ENCODE measurements at places on chromosomes 1 and 21.

- no peak for DNase-seq
These were observed 100.4 kb downstream of the AJAP1 start for GRCh38 chr1:4754816-4755215.

DNA sequence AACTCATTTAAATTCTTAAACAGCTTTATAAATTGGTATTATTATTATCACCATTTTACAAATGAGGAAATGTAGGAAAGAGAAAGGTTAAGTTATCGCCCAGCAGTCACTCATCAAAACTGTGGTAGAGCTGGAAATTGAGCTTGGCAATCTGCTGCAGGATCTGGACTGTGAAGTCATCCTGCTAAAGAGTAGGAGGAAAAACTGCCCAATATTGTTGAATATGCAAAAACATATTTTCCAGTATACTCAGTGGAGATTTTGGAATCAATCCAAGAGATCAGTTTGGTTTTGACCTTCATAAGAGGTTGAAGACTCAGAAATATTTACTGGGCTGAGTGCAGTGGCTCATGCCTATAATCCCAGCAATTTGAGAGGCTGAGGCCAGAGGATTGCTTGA lies 16.9 kb upstream of the RC3H1 start:
- no peak for DNase-seq

- no peak for DNase-seq
These were observed 71.3 kb upstream of the KIAA1614 start for GRCh38 chr1:180841415-180841814.

DNA sequence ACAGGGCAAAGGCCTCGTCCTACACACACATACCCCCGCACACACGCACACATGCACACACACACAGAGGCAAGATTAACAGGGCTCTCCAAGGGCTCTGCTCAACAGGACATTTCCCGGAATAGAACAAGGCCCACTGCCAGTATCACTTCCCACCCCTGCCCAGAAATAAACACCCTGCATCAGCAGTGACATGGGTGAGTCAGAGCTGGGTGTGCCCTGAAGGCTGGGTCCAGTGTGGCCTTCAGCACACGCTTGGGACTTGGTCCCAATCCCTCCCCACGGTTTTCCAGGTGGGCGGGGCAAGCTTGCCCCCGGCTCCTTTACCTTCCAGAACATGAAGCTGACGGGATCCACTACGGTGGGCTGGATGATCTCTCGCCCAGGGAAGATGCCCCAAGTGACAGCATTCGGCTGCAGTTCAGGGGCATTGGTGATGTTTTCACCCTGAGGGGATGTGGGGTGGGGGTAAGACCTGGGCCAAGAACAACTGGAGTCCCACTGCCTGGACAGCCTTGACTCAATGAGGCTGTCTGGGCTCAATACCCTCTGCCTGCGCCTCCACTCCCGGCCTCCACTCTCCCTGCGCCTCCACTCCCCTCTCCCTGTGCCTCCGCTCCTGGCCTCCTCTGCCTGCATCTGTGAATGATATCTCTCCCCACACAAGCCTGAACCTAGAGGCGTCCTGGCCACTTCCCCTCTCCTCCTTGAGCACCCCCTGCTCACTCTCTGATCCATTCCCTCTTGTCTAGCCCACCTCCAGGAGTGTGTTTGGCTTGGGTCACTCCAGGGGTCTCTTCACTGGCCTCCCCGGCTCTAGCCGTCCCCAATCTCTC lies 14.7 kb downstream of the MTHFR start:
- no peak for DNase-seq

GRCh38 chr1:212353181-212353580 lies 61.5 kb downstream of the PACC1 start:
- DNase-seq = no peak

GRCh38 chr1:41870076-41870562 lies 48.6 kb downstream of the HIVEP3 start:
- DNase-seq = no peak

DNA sequence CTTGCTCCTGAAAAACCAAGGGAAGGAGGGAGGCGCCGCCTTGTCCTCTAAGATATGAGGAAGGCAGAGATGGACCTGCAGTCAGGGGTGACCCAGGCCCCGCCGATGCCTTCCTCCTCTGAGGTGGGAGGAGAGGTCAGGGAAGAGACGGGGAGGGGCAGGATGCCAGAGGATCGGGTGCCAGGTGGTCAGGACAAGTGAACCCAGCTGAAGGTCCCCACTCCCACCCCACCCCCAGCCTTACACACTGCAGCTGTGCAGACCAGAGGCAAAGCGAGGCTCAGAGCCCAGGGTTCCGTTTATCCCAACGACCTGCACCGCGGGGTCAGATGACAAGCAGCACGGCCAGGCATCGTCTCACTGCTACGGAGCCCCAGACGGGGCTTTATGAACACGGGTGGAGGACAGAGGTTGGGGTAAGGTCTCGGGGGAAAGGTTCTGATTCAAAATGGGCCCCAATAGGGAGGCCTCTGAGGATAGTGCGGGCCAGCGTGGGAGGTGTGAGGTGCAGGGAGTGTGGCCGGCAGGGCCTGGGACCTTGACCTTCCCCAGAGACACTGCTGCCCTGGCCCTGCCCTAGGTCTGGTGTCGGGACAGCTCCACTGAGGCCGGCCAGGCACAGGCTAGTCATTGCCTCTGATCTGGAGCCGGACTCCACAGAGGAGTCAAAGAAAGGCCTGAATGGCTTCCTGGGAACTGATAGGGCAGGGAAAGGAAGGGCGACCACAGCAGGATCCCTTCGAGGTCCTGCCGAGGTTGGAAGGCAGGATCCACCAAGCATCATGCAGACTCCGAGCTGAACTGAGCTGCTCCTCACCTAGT lies 112.4 kb downstream of the WDR4 start:
- DNase-seq = no peak

DNA sequence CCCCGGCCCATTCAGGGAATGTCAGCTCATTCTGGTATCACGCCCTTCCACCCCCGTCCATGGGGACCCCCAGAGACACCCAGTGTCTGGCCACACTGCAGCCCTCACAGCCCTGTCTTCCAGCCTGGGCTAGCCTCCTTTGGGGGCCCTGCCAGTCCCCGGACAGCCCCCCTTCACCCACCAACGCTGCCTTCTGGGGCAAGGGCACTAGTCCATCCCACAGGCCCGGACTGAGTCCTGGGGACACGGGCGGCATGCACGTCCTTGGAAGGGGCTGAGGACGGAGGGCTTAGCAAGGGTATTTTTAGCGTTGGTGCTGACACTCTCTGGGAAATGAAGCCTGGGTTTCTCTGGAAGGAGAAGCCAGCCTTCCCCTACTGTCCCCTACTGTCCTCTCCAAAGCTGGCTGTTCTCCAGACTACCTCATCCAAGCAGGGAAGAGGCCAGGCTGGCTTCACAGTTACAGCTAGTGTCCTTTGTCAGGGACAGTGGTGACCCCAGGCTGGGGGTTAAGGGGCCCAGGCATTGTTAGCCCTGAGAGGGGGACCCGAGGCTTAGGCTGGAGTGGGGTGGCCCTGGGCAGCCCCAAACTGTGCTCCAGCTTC lies 39.5 kb downstream of the COQ8A start:
- no peak for DNase-seq

- no peak for DNase-seq
These were observed 8.4 kb upstream of the CDC14A start for GRCh38 chr1:100343897-100344296.

DNA sequence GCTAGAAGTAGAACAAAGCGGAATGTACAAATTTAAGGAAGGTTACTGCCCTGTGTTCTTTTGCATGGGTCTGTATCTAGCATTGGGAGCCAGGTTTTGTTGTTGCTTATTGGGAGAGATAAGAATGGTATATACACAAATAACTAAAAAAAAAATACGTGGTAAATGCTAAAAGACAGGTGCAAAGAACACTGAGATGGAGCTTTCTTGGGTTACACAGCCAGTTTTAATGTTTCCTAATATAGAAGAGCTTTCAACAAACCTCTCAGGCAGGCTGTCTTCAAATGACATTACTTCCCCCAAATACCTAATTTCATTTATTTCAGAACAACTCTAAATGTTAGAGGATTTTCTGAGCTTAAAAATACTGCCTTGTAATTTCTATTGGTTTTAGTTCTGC lies 1.4 kb upstream of the MDM4 start:
- no peak for DNase-seq

DNA sequence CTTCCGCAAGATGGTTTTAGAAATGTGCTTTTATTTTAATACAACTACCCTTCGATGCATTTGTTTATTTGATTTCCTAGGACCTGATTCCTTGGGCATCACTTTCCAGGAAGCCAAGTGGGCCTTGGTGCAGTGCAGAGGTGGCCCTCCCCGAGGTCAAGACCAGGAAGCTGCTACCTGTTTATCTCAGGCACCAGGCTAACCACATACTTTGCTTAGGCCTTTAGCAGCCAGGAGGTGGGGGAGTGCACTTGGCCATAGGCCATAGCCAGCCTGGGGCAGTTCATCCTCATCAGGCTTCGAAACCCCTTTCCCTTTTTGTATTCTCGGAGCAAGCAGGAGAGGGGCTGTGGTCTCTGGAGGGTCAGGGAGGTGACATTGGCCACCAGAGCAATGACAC lies 45.4 kb downstream of the SMYD2 start:
- no peak for DNase-seq

DNA sequence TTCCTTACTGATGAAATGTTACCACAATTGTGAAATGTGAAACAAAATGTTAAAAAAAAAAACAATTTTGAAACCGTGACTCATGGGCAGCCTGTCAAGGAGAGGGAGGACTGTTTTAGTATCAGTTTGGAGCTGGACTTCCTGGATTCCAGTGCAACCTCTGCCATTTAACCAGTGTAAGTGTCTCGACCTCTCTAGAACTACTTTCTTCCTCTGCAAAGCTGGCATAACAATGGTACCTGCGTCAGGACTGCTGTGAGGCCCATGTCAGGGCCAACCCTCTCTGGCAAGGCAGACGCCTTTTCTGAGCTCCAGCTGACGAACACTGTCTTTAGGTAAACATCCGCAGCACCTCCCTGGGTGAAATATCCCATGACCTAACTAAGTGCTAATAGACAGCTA lies 20.9 kb downstream of the URB1 start:
- no peak for DNase-seq

DNA sequence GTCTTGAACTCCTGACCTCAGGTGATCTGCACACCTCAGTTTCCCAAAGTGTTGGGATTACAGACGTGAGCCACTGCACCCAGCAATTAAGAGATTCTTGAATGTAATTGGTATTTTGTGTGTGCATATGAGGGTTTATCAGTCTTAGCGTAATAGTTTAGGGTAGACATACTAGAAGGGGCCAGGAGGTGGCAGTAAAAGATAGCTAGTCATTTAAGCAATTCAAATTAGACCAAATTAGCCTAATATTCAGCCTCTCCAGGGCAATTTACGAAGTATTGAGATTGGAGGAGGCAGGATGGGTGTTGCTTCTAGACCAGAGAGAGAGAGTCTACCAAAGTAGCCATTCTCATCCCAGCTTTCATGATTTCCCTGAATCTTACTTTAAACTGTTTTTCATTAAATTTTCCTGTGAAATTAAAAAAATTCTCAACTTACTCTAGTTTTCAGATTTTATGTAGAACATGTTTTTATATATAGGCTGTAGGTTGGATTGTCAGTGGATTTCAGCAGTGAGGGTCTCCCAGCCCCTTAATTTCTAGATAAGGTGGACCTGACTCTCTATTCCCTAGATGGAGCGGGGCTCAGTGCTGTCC lies 119.7 kb downstream of the HHAT start:
- DNase-seq = no peak

DNA sequence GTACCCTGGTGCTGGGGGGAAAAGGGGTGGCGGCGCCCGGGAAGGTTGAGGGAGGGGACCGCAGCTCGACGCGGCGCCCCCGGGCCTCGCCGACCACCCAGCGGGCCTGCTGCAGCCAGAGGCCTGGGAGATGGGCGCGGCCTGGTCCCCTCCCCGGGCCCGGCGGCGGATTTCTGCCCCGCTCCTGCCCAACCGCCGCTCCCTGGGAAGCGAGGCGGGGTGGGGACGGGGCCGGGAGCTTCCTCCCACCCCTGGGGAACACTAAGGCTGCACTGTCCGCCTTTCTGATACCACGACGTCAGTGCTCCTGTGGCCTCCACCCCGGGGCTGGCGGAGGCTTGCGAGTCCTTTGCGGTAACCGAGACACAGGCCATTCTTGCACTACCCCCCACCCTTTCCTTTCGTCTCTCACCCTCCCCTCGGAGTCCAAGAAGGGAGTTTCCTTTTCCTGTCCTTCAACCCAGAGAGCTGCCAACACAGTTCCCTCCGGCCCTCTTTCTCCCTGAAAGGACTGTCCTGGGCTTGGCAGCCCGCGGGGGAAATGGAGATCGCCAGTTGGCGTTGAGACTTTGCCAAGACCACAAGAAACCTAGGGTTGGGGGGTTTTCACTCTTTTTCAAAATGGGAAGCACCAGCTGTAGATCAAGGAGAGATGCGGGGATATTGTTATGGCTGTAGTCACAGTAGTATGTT lies 742 bp downstream of the SH3GLB1 start:
- no peak for DNase-seq

- no peak for DNase-seq
These were observed 93.8 kb upstream of the TMPRSS2 start for GRCh38 chr21:41601573-41602368.

DNA sequence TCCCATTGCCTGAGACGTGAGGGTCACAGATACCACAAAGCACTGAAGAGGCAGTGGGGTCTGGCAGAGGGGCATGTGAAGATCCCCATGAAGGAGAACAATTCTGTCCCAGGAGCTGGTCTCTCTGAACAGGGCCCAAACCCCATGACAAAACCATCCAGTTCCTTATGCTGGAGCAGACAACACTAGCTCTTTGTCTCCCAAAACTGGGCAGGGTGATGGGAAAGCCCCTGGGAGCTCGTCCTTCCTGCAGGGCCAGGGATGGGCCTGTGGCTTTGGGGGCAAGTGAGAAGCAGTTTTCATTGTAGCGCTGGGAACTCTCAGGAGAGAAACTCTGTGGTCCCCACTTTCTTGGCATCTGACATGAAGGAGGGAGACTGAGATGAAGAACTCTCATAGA lies 8.8 kb downstream of the ETV3L start:
- DNase-seq = no peak

DNA sequence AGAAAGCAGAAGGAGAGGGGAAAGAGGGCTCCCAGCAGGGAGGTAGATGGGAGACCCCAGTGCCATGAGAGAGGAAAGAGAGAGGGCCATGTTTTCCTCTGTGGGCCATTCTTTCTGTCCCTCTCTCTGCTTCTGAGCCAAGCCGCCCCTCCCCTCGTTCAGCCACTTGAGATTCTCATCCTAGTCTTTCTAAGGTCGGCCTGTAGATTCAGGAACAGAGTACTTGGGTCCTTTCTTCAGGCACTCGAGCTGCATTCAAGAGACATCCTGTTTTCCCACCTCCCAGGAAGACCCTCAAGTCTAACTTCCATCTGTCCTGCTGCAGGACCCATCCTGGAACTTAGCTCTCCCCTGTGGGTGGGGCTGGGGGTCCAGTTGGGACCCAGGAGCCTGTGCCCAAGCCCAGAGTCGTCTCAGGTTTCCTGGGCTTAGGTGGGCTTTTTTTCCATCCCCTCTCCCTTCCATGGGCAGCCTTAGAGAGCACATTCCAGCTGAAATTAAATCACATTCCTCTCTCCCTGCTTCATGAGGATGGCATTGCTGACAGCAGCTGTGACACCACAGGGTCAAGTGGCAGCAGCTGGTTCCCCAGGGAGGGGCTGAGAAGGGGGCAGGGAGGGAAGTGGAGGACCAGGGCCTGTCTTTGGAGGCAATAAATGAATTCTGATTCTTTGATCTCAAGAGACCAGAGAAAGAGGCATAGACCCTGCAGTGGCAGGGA lies 13.0 kb downstream of the NES start:
- DNase-seq = no peak

- no peak for DNase-seq
These were observed 36.6 kb downstream of the PLXNA2 start for GRCh38 chr1:208207388-208208131.

Data from stimulated activated CD4-positive, alpha-beta T cell treated with anti-CD3 and anti-CD28 coated beads, Interleukin-12 subunit alpha, Interleukin-12 subunit beta, amount 100 ng/mL, for 24 hours (primary cell).